ENCODE measurements at places on chromosomes 7 and 10.

DNA sequence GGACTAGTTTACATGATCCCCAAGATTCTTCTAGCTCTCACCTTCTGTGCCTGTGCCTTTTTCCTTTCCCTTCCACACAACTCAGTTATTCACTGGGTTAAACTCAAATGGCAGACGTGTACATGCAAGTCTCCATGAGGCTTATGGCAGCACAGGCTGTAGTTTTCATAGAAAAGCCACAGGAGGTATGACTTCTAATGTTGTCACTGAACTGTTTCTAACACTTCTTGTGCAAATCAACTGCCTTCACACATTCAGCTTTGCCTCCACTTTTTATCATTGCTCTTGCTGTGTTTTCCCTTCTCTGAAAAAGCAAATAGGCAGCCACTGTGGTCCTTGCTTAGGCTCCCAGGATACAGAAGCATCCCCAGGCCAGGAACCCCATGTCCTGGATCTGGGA lies 5.3 kb upstream of the GIMAP5 start:
- peaks cover 58% of the 10 kb centered on the region for H3K4me1 ChIP-seq
- H3K27me3 ChIP-seq = no peaks in the 10 kb centered on the region
- no peaks in the 10 kb centered on the region for H3K36me3 ChIP-seq
- H3K4me3 ChIP-seq = no peak overlapping the region

DNA sequence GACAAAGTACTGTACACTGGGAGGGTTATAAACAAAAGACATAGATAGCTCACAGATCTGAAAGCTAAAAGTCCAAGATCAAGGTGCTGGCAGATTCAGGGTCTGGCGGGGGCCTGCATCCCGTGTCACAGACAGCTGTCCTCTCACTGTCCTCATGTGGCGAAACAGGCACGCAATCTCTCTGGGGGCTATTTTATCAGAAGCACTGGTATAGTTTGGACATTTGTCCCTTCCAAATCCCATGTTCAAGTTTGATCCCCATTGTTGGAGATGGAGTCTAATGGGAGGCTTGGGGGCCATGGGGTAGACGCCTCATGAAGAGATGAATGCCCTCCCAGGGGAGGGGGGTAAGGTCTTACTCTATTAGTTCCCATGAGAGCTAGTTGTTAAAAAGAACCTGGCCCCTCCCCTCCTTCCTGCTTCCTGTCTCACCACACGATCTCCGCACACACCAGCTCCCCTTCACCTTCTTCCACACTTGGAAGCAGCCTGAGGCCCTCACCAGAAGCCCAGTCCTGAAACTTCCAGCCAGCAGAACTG lies 72.5 kb upstream of the UCN3 start:
- H3K4me3 ChIP-seq = peak overlapping the region; percentile 60
- peaks cover 75% of the 10 kb centered on the region for H3K4me1 ChIP-seq
- H3K27ac ChIP-seq = peak overlapping the region; percentile 97
- DNase-seq = peak; percentile 58

DNA sequence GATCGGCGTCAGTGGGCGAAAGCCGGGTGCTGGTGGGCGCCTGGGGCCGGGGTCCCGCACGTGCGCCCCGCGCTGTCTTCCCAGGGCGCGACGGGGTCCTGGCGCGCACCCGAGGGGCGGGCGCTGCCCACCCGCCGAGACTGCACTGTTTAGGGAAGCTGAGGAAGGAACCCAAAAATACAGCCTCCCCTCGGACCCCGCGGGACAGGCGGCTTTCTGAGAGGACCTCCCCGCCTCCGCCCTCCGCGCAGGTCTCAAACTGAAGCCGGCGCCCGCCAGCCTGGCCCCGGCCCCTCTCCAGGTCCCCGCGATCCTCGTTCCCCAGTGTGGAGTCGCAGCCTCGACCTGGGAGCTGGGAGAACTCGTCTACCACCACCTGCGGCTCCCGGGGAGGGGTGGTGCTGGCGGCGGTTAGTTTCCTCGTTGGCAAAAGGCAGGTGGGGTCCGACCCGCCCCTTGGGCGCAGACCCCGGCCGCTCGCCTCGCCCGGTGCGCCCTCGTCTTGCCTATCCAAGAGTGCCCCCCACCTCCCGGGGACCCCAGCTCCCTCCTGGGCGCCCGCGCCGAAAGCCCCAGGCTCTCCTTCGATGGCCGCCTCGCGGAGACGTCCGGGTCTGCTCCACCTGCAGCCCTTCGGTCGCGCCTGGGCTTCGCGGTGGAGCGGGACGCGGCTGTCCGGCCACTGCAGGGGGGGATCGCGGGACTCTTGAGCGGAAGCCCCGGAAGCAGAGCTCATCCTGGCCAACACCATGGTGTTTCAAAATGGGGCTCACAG lies 1.1 kb downstream of the EGFR start:
- no peak overlapping the region for H3K4me3 ChIP-seq
- DNase-seq = no peak
- peaks cover 6% of the 10 kb centered on the region for H3K4me1 ChIP-seq
- H3K27ac ChIP-seq = no peak overlapping the region
- H3K27me3 ChIP-seq = peaks cover 50% of the 10 kb centered on the region
- H3K36me3 ChIP-seq = no peaks in the 10 kb centered on the region

GRCh38 chr7:157402911-157403534 lies 66.2 kb downstream of the DNAJB6 start:
- DNase-seq = no peak
- H3K36me3 ChIP-seq = peaks cover 35% of the 10 kb centered on the region
- H3K27me3 ChIP-seq = no peaks in the 10 kb centered on the region
- no peak overlapping the region for H3K27ac ChIP-seq
- H3K4me1 ChIP-seq = peaks cover 12% of the 10 kb centered on the region

GRCh38 chr7:79452032-79452494 lies 1.4 kb downstream of the MAGI2 start:
- no peaks in the 10 kb centered on the region for H3K36me3 ChIP-seq
- no peaks in the 10 kb centered on the region for H3K4me1 ChIP-seq
- no peak overlapping the region for H3K4me3 ChIP-seq
- peaks cover 30% of the 10 kb centered on the region for H3K27me3 ChIP-seq
- no peak for DNase-seq

DNA sequence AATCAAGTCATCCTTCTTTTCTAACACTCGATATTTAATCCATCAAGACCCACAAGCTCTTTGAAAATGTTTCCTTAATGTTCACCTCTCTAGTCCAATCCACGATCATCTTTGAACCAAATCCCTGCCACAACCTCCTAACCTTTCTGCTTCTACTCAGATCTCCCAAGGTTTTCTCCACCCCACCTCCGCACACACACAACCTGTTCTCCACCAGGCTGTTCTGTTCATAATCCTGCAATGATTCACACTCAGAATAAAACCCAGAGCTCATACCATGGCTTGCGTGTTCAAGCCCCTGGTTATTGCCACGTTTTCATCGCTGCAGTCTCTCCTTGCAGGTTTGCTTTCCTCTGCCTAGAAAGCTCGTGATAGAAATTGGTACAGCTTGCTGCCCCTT lies 53.8 kb upstream of the BAMBI start:
- no peaks in the 10 kb centered on the region for H3K27me3 ChIP-seq
- DNase-seq = no peak
- no peak overlapping the region for H3K27ac ChIP-seq
- peaks cover 17% of the 10 kb centered on the region for H3K36me3 ChIP-seq

DNA sequence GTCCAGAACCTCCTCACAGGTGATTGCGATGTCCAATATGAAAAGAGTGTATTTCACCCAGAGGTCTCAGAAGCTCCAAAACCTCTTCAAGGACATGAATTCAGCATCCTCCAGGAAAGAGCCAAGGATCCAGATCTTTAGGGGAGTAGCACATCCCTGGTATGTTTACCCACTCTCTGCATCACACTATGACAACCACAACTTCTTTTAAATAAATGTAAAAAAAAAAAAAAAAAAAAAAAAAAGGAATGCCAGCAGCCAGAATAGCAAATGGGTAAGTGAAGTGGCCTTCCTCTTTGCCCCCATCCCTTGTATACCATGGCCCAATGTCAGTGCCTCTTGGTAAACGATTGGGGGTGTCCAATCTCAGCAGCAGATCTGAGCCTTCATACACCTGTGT lies 67.3 kb downstream of the SORBS1 start:
- no peak for DNase-seq
- H3K4me3 ChIP-seq = no peak overlapping the region
- H3K36me3 ChIP-seq = no peaks in the 10 kb centered on the region
- H3K27me3 ChIP-seq = no peaks in the 10 kb centered on the region
- no peaks in the 10 kb centered on the region for H3K4me1 ChIP-seq

DNA sequence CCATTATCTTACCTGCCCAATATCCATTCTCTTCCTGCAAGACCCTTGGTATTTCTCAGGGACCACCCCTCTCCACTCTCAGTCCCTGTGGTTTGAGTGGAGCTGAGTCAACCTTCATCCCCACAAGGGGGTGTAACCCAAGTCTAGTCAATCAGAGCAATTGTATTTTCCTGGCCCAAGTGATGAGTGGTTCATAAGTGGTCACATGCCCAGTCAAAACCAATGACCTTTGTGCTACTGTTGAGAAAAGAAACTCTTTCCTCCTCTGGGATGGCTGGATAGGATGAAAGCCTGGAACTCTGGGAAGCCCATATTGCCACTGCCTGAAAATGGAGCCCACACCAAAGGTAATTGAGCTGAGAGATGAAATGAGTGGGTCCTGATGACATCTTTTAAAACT lies 93.6 kb downstream of the SNX10 start:
- no peaks in the 10 kb centered on the region for H3K4me1 ChIP-seq
- no peak for DNase-seq
- H3K27me3 ChIP-seq = peaks cover 19% of the 10 kb centered on the region
- no peak overlapping the region for H3K4me3 ChIP-seq
- no peaks in the 10 kb centered on the region for H3K36me3 ChIP-seq

- DNase-seq = no peak
- H3K4me1 ChIP-seq = no peaks in the 10 kb centered on the region
- peaks cover 98% of the 10 kb centered on the region for H3K36me3 ChIP-seq
- H3K27ac ChIP-seq = no peak overlapping the region
Measured at GRCh38 chr10:119049361-119049760, 19.8 kb downstream of the NANOS1 start.

DNA sequence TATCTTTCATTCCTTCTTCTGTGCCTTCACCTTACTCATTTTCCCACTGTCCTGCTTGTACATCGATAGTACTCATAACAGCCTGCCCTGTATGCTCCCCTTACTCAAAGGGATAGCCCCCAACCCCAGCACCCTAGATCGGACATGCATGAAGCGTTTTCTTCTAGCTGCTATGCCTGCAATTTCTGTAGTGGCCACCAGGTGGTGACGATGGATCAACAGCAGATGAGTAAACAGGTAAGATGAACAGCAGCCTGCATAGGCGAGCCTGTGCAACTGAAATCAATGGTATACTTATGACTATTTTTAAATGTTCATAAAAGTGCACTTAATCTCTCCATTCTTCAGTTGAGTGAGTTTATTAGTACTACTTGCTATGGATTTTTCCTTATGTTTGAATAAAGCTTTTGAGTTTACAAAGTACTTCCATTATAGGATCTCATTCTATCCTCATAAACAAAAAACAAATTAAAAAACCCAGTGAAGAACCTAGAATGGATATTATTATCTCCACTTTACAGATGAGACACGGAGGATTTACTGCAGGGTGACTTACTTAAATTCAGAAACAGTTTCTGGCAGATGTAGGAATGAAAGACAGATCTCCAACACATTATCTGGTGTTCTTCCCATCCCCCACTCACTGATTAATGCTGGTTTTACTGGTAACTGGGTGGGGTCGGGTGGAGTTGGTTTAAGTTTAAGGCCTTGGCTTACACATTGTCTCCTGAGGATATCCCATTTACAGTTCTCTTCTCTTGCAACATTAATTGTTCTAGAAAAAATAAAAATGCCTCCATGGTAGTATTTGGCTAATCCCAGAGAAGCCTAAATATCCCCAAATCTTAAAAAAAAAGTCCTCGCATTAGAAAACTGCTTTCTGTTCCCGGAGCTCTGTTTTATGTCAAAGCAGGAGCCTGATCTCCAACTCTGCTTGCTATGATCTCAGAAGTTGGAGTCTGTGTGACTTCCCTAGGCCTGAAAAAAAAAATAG lies 222.1 kb downstream of the GLI3 start:
- no peak overlapping the region for H3K27ac ChIP-seq
- no peaks in the 10 kb centered on the region for H3K36me3 ChIP-seq
- H3K27me3 ChIP-seq = no peaks in the 10 kb centered on the region
- no peaks in the 10 kb centered on the region for H3K4me1 ChIP-seq
- peak; percentile 8 for DNase-seq

- H3K4me3 ChIP-seq = no peak overlapping the region
- no peaks in the 10 kb centered on the region for H3K27me3 ChIP-seq
- no peak for DNase-seq
- no peaks in the 10 kb centered on the region for H3K36me3 ChIP-seq
- H3K27ac ChIP-seq = no peak overlapping the region
Measured at GRCh38 chr7:120394595-120394994, 121.6 kb downstream of the KCND2 start.

DNA sequence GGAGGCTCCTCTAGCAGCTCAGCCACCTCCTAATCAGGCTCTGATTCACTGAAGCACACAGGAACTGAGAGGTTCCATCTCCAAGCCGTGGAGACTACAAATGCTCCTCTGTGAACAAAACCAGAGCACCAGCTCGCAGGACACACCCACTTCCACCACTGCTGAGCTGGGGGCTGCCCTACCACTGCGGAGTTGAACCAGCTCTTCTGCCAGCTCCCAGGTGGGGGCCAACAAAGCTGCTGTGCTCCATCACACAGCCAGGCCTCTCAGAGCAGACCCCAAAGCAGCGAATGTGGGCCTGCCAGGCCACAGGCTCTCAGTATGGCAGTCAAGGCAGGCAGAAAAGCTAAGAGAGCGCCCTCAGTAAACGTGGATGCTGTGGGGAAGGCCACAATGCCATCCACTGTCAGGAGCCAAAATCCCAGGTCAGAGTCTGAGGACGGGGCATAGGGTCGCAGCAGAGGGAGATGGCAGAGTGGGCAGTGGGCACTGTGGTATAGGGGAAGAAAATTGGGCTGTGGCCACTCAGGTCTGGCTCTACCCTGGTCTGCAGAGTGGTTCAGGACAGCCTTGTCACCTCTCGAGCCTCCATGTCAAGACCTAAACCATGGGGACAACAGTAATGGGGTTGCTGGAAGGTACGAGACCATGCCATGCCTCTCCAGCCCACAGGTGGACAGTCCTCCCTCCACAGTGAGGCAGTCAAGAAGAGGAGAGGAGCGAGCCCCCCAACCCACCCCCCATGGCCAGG lies 82.1 kb downstream of the GRID1 start:
- DNase-seq = no peak
- no peaks in the 10 kb centered on the region for H3K36me3 ChIP-seq
- H3K27me3 ChIP-seq = no peaks in the 10 kb centered on the region
- no peak overlapping the region for H3K27ac ChIP-seq
- H3K4me1 ChIP-seq = no peaks in the 10 kb centered on the region

- no peaks in the 10 kb centered on the region for H3K27me3 ChIP-seq
- DNase-seq = peak; percentile 16
- peaks cover 2% of the 10 kb centered on the region for H3K36me3 ChIP-seq
- peak overlapping the region; percentile 68 for H3K4me3 ChIP-seq
- peaks cover 45% of the 10 kb centered on the region for H3K4me1 ChIP-seq
- H3K27ac ChIP-seq = peak overlapping the region; percentile 81
Measured at GRCh38 chr10:16436367-16436757, 448 bp upstream of the PTER start.

- H3K27ac ChIP-seq = no peak overlapping the region
- no peaks in the 10 kb centered on the region for H3K4me1 ChIP-seq
- no peaks in the 10 kb centered on the region for H3K27me3 ChIP-seq
- H3K36me3 ChIP-seq = no peaks in the 10 kb centered on the region
- no peak overlapping the region for H3K4me3 ChIP-seq
Measured at GRCh38 chr10:58827381-58827780, 314.7 kb downstream of the BICC1 start.

Data from CD4-positive, alpha-beta T cell (primary cell).